ENCODE measurements at places on chromosomes 2 and 18.

GRCh38 chr2:135637456-135638087, 104.1 kb upstream of the UBXN4 start:
- DNase-seq: no peak

DNA sequence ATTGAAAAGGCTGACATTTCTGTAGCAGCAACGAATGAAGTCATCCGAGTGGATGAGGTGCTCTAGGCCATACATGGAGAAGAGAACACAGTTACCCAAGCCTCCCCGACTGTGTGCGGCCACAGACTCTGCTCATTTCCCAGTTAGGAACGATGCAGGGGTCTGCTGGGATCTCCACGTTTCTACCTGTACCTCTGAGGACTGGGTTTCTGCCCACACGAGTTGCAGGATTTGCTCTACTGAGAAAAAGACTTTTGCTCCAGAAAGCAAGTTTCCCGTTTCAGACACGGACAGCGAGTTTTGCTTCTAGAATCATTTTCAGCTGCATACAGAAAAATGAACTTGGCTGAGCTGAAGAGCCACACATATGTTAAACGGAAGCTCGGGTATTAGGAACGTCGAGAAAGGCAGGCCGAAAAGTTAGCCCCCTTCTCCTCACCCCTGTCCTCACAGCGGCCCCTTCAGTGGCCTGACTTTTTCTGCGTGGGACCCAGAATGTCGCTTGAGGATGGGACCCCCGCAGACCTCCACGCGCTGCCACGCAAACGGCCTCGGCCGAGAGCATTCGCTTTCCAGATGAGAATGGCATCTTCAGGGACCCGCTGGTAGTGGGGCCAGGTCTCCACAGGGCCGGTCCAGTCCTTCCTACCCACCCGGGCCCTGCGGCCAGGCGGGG, 582 bp upstream of the RAB31 start:
- no peak for DNase-seq

- no peak for DNase-seq
Observed at GRCh38 chr2:172279813-172280212, 147.6 kb upstream of the ITGA6 start.

- DNase-seq: no peak
Observed at GRCh38 chr18:75854174-75854573, 426.7 kb upstream of the SMIM21 start.

GRCh38 chr2:177708660-177709444, 316.3 kb downstream of the AGPS start:
- no peak for DNase-seq

DNA sequence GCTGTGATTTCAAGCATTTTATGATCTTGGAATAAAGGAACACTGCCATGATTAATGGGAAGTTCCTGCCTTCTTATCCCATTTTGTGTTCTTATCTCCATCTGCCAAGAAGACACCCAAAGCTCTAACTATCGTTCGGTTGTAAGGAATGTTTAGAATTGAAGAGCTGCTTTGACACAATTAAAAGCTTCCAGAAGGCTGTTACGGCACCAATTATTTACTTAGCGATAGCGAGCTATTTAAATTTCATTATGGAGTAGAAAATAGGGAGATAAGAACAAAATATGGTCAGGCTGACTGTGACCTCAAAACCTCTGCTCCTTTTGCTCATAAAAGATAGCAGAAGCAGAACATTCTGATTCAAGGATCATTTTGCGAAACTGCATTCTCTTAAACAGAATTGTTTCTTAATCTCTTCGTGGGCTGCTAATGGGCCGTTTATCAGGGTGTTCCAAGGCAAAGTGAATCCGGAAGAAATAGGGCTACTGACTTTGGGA, 101.6 kb downstream of the SLC4A3 start:
- DNase-seq: no peak

- no peak for DNase-seq
Observed at GRCh38 chr2:83584672-83585071, 874.4 kb downstream of the SUCLG1 start.

DNA sequence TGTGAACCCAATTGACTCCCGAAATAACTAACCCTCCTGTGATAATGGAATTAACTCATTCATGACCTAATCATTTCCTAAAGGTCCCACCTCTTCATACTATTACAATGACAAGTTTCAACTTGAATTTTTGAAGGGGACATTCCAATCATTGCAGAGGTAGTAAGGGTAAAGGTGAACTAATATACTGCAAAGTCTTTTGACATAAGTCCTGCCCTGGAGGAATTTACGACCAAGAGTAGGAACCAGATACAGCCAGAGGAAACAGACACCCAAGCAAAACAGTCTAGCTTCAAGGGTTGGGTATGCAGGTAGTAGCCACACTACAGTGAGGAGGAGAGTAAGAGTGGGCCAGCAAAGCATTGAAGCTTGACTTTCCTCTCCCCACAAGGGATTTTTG, 1.2 kb upstream of the SRBD1 start:
- DNase-seq: no peak

- no peak for DNase-seq
Observed at GRCh38 chr18:77448046-77448445, 198.4 kb downstream of the GALR1 start.

- DNase-seq: no peak
Observed at GRCh38 chr2:38439863-38440262, 62.8 kb upstream of the ATL2 start.

DNA sequence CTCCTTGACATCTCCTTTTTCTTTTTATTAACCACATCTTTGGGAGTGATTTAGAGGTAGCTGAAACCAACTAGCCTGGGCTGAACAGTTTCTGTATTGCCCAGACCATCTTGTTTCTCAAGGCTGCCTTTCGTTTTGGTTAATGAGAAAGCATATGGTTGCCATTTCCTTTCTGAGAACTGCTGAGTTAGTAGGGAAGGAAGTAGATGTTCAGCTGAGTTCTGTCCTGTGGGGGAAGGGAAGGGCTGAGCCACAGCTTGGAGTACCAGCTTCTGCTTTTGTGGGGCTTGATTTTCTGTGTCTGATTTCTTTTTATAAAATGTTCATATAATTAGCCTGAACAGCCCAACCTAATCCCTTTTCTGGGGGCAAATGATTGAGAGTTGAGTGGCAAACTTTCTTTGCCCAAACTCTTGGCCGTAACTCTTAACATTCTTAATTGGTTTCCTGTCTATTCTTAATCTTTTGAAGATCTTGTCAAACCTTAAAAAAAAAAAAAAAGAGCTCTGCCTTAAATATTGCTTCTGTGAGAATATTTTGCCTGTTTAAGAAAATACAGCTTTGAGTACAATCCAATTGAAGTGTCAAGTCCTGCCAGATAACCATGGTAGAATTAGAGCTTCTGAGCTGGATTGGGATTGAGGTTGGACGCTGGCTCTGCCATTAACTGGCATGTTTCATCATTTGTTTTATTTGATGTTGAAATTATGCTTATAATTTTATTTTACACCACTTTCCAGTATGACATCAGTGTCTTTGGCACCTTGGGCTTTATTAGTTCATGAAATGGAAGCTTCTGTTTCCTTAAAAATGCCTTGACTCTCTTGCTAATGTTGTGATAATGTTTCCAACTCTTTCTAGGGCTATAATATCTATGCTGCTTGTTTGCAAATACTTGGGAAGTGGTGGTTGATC, 1.9 kb upstream of the NABP1 start:
- DNase-seq: no peak

GRCh38 chr2:26735097-26735496, 29.0 kb upstream of the SLC35F6 start:
- no peak for DNase-seq

DNA sequence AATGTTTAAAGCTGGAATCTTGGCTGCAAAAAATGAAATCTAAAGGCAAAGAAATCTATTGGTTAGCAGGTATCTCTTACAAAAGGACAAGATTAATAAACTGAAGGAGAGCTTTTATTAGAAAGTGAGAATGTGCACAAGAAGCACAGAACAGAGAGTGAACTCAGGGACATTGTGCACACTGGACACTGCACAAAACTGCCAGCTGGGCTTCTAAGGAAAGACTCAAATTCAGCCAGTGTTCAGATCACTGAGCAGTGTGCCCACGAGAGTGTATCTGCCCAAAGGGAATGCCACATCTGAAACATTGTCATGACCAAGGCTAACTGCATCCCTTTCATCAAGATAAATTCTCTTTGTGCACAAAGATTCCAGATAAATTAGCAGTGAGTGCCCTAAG, 129.7 kb upstream of the KCNH7 start:
- no peak for DNase-seq

- DNase-seq: no peak
Observed at GRCh38 chr2:207987025-207987716, 38.2 kb downstream of the PLEKHM3 start.

GRCh38 chr2:201890453-201890852, 84.1 kb downstream of the CDK15 start:
- DNase-seq: no peak

- DNase-seq: no peak
Observed at GRCh38 chr18:32278177-32278799, 88.4 kb downstream of the MEP1B start.

GRCh38 chr2:241053576-241054251, 48.4 kb downstream of the MTERF4 start:
- no peak for DNase-seq

- no peak for DNase-seq
Observed at GRCh38 chr18:58756596-58757240, 85.5 kb downstream of the MALT1 start.

DNA sequence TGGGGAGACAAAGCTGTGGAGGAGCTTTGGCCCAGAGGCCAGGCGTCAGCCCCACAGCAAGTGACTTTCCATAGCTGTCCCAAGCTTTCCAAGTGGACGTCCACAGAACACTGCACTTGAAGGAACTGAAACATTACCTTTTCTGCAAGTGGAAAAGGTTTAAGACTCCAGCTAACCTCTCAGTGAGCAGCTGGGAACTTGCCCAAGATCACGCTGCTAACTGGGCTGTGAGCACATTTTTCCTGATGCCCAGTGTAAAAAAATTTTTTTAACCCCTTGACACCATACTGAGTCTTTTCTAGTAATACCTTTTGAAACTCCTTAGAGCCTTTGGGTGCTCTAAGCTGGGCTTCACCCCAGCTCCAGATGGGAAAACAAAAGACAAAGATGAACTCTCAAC, 256.7 kb downstream of the HAUS1 start:
- DNase-seq: no peak

- no peak for DNase-seq
Observed at GRCh38 chr2:242098445-242099128, 229.1 kb downstream of the RTP5 start.

- no peak for DNase-seq
Observed at GRCh38 chr2:104758199-104758620, 95.7 kb upstream of the POU3F3 start.

- DNase-seq: peak; percentile 50
Observed at GRCh38 chr2:110853516-110853915, 121.1 kb downstream of the ACOXL start.

GRCh38 chr18:8938817-8939216, 163.7 kb upstream of the NDUFV2 start:
- no peak for DNase-seq

DNA sequence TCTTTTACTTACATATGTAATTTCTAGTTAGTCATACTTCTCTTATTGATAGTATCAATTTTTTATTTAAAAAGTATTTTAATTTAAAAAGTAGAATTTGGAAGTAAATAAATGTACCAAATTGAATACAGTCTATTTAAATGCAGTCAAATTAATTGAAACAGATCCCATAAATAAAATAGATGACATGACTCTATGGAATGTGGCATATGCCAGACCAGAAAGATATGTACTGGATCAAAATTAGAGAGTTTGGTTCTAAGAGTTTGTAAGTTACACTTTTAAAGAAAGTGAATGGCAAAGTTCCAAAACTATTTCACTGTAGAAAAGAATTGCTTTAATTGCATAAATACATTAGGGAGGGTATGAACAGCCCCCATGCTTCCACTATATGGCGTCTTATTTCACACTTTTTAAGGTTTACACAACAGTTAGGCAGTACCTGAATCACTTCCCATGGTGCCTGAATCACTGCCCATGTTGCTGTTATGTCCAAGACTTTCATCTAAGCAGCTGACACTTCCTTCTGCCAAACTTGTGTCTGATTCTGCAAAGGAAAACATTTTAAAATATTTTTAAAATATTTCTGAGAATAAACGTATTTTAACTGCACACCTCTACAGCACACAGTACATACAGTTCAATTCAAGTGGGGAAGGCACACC, 25.2 kb downstream of the IFIH1 start:
- no peak for DNase-seq

DNA sequence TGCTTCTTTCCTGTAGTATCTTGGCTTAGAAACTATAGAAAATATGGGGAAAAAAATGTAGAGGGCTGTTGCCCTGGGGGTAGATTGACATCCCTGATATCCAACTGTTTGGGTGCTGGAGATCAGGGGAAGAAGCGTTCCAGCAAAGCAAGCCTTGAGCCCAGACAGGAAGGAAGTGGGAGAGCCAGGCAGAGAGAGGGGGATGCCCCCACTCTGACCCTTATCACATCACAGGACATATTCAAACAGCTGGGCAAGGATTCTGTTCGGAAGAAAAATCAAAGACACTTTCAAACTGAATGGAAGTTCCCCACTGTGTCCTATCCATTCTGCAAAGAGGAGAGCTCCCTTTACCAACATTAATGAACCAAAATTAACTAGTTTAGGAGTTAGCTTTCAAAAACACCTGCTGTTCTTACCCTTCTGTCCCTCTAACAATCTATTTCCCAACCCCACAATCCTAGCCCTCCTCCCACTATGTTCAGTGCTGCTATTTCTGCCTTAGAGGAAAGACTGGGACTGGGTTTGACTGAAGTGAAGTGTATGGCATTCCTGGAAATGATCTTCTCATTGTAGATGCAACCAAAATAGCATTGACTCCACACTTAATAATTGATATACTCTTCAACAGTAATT, 16.9 kb upstream of the KCNG3 start:
- no peak for DNase-seq

GRCh38 chr2:217016796-217017419, 157.0 kb upstream of the TNP1 start:
- no peak for DNase-seq

DNA sequence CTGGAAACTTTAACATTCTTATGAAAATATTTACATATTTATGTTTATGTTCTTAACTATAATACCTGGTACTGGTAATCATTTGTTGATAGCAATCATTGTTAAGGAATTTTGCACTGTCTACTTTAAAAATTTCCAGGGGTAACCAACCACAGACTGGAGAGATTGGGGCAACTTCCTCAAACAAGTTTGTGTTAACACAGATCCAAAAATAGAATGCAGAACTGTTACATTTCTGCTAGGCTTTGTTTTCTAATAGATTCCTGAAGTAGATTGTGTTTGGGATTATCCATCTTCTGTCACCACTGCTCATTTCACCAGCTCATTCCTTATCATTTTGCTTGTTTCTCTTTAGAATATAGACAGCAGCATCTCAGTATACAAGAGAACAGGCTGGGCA, 23.7 kb downstream of the RNF125 start:
- DNase-seq: no peak

- DNase-seq: no peak
Observed at GRCh38 chr18:75727456-75727855, 300.0 kb upstream of the SMIM21 start.
